Heart right ventricle (tissue), 16 donors: ENCODE measurements at places on chromosomes 3 and 15. TPM values are rescaled to one million over a fixed set of nuclear protein-coding genes. Genes with fewer than 3 reads are reported as not detected.

GRCh38 chr3:56173601-56174000 is 294.7 kb downstream of the ERC2 start:
- DNase-seq = no peak

The CADM2 gene
- total RNA-seq = 0.32 TPM

The GCSAM gene
- total RNA-seq = not detected

- DNase-seq = no peak
Measured at GRCh38 chr3:191257286-191257685, 58.2 kb downstream of the OSTN start.

DNA sequence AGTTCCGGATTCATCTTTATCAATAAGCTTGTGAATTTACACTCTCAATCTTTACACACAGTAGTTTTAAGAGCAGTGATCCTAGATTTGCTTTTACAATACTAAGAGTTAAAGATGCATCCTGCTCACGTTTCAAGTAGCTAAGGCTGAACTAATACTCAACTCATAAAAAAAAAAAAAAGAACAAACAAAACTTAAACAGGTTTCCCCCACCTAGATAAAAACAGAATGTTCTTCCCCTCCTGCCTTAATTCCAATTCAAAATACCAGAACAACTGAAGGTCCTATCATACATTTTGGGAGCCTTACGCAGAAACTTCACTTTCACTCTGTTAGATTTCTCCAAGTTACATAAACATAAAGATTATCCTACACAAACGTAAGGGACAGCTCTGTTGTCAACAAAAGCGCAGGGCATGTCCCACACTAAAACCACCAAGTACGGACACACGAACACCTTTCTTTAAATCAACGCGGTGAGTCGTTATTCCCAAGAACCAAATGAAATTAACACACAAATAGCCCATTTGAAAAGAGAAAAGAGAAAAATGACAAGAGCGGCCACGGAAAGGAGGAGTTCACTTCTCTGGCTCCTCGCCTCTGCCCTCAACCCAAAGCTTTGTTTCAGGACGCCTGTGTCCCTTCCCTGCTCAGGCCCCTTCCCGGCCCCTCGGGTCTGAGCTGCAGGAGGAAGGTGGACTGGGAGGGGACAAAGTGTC is 941 bp downstream of the CBLB start:
- DNase-seq = no peak

The MYO5C gene
- 3.4 TPM for total RNA-seq

GRCh38 chr3:122977746-122978466 is 49.7 kb downstream of the SEMA5B start:
- DNase-seq = peak; percentile 64
